ENCODE measurements at places on chromosomes 2 and 18. TPM values are rescaled to one million over a fixed set of nuclear protein-coding genes. Genes with fewer than 3 reads are reported as not detected.

DNA sequence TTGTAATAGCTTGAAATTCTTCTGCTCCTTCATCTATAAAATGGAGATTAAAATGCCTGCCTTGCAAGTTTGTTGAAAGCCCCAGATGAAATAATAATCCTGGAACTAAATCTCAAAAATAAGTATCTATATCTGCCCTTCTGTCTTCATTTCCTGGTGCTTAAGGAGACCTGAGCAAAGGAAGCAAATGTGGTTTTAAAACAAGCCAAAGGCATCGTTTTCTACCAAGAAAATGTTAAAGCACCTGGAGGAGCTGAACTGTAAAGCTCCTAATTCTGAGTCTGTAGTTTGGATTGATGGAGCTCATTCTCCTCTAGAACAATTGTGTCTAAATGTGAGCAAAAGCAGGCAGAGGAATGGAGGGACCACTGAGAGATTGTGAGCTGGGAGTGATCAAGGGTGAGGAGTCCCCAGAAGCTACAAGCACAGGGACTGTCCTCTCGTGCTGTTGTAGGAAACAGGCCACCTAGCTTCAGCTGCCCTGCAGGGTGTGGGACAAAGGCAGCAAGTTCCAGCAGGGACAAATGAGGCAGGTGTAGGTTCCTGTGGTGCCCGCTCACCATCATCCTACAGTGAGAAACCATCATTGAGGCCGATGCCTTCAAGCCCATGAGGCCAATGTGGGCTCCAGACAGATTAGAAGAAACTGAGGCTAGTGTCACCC lies 420.7 kb upstream of the TRIB2 start:
- DNase-seq = no peak

GRCh38 chr2:13578547-13578946 lies 861.8 kb downstream of the TRIB2 start:
- no peak for DNase-seq

DNA sequence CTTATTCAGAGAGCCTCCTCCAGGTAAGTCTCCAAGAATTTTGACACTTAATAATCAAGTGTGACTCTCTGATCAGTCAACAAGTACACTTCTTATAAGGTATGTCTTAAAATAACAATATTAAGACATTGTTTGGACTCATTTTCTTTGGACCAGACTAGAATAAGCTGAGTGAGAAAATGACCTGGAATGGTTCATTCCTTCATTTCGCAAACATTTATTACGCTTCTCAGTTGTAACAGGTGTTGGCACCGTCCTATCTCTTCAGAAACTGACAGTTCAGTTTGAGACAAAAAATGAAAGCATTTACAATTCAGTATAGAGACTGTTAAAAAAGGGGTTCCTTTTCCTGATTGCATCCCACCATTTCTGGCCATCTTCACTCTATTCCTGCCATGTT lies 46.6 kb downstream of the TSPYL6 start:
- no peak for DNase-seq

- no peak for DNase-seq
These were observed 142.0 kb downstream of the ACTR3 start for GRCh38 chr2:114031605-114032505.

DNA sequence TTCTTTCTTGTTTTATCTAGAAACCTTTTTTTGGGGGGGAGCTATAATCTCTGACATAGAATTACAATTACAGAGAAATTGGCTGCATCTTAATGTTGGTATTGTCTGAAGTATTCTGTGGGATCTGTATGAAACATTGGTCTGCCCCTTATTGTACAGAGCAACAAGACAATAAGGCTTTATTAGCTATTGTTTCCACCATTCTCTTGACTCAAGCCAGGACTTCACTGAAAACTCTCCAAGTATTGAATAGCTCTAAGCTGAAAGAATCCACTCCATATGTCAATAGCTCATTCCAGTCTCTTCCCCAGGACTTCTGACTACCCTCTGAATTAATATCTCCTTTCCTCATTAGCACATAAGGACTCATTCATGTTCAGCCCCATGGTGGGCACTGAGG lies 77.8 kb downstream of the RHBDD1 start:
- no peak for DNase-seq

DNA sequence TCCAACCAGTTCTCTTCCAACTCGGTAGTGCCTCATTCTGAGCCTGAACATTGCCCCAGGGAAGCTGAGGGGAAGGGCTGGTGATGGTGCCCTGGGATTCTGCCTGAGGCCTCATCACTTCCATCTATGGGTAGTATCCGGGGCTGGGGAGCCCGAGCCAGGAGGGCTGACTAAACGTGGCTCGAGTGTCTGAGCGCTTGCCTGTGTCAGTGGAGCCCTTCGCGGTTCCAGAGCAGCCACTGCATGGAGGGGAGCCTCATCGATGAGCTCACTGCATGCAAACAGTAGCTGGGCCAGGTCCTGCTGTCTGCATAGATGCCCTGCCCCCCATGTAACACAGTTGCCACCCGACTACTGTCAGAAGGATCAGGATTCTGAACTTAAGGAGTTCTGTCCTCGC lies 129.3 kb downstream of the GLI2 start:
- no peak for DNase-seq

GRCh38 chr18:48617844-48618497 lies 79.1 kb downstream of the CTIF start:
- DNase-seq = no peak

- DNase-seq = no peak
These were observed 184.0 kb downstream of the FIGN start for GRCh38 chr2:163551616-163552373.

DNA sequence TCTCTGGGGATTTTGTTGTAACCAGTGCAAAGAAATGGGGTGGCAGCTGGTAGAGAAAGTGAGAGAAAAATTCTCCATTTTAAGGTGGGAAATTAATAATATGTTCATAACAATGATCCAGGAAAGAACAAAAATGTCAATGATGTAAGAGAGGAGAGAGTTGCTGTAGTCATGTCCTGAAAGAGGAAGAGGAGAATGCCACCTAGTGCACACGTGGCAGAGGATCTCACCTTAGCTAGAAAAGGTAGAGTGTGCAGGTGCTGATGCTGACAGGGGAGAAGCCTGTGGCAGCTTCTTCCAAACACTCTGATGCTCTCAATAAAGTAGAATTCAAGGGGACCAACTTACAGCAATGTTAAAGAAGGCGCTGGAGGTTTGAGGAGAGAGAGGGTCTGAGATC lies 282.9 kb upstream of the PKDCC start:
- no peak for DNase-seq

DNA sequence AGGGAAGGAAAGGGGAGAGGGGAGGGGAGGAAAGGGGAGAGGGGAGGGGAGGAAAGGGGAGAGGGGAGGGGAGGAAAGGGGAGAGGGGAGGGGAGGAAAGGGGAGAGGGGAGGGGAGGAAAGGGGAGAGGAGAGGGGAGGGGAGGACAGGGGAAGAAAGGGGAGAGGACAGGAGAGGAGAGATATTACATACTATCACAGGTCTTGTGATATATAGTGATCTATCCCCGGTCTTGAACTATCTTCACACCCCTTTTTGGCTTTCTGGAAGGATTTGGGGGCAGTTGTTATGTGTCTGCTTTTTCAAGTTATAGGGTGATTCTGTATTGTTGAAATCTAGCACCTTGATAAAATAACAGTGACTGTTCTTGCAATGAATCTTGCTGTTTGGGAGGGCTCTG lies 92.1 kb upstream of the ID2 start:
- DNase-seq = no peak

- no peak for DNase-seq
These were observed 169.1 kb downstream of the TMEFF2 start for GRCh38 chr2:192025637-192026036.

DNA sequence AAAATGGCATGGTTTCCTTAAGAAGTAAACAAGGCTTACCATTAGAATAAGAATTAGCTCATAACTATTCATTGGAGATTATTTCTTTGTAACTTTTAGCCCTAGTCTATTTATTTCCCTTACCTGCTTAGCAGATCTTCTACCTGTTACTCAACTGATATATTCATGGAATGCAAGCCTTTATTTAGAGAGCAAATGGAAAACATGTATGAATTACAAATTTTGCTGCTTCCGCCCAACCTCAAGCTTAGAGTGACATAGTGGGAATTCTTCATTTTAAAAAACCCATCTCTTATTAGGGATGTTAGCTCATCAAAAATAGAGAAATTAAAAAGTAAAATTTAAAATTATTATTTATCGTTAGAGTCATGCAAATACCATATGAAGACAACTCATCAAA lies 110.9 kb downstream of the STRN start:
- no peak for DNase-seq

DNA sequence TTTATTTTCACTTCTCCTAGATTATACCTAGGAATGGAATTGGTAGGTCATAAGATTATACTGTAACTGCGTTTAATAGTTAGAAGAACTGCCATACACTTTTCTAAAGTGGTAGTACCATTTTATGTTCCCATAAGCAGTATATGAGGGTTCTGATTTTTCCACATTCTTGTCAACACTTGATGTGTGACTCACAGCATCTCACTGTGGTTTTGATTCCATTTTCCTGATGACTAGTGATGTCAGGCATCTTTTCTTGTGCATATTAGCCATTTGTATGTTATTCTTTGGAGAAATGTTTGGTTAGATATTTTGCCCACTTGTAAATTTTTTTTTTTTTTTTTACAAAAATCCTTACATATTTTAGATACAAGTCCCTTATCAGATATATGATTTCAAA lies 2.3 kb downstream of the DCAF17 start:
- no peak for DNase-seq

GRCh38 chr2:72289283-72289682 lies 141.6 kb upstream of the CYP26B1 start:
- no peak for DNase-seq

DNA sequence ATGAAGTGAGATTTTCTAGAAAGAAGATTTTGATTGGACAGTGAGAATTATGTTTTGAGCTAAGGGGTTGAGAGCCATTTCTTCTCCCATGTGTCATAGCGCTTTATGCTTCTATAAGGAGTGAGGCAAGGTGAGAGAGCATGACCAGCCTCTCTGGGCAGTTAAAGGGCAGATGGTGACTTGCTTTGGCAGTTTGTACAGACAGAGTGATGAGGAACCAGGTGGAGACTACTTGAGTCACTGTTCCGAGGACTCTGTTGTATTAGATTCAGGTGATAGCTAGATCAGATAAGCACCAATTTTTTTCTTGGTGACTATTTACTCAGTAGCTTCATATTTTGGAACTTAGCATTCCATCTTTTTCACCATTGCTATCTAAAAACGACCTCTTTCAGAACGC lies 4.5 kb downstream of the CRIM1 start:
- no peak for DNase-seq

- DNase-seq = no peak
These were observed 17.7 kb upstream of the ATP6V1B1 start for GRCh38 chr2:70918016-70918415.

GRCh38 chr2:184554736-184555135 lies 43.6 kb upstream of the ZNF804A start:
- DNase-seq = no peak

DNA sequence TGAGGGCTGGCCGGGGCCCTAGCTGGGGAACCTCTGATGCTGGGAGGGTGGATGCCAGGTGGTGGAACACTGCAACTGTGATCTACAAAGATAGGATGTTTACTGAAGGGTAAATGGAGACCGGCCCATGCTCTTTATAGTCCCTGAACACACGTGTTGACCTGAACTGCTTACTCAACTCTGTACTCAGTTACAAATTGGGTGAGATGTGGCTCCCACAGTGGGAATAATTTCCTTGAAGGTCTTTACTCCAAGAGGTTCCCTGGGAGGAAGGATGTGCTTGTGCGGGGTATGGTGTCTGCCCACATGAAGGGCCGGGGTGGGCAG lies 254.1 kb downstream of the PRKCE start:
- no peak for DNase-seq

GRCh38 chr2:229543176-229543873 lies 171.0 kb downstream of the DNER start:
- DNase-seq = no peak

- DNase-seq = no peak
These were observed 356.4 kb downstream of the ADCYAP1 start for GRCh38 chr18:1261054-1261453.

DNA sequence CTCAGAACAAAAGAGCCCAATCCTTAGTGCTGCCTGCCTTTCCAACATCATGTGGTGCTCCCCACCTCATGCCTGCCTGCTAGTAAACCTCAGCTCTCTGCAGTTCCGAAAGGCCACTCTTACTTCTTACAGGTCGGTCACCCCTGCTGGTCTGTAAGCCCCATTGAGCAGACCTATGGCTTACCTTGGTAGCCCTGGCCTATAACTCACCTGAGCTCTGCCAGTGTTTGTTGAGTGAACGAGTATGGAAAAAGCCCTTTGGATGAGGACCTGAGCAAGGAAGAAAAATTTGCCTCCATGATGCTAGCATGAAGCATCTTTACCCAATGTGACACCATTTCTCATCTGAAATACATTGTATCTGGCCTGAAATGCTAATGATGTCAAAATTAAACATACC lies 83.3 kb downstream of the LIPG start:
- DNase-seq = no peak

GRCh38 chr2:2768476-2768875 lies 437.4 kb upstream of the MYT1L start:
- no peak for DNase-seq

DNA sequence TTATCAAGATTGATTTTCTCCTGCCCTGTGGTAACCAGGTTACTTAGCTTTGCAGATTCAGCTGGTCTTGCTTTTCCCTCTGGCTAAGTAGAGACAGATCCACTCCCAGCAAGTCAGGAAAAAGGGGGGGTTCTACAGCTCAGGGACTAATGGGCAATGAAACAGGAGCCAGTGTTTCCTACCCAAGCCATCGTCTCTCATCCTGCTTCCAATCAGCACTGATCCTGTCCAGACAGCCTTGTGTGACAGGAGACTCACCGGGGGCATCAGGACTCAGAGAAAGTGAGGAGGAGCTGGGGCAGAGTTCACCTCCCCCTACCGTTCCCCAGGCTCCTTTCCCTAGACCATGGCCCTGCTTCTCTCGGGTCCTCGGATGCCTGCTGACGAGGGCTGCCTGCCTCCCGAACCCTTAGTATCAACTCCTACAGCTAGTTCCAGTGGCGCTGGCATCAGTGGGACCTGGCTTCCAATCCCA lies 307.6 kb downstream of the ALK start:
- DNase-seq = no peak

DNA sequence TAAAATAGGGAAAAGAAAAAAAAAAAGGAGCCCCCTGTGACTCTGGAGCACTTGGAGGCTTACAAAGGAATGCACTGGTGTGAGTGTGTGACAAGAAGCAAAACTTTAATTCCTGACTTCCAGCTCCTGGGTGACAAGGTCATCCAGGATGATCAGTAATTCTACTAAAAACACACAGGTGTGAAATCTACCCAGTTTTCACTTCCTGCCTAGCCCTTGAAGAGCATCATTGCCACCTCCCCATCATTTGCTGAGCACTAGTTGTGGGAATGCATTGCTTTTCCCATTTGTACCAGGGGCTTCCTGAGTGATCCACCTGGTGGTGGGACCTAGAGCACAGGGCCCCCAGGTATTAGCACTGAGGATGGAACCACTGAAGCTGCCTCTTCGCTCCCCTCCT lies 139.7 kb upstream of the RIOK3 start:
- no peak for DNase-seq

GRCh38 chr18:67199993-67200617 lies 316.4 kb downstream of the DSEL start:
- no peak for DNase-seq

Gene OR6B2
- total RNA-seq = not detected

Gene CNRIP1
- 16.8 TPM for total RNA-seq

Gene SCG2
- 0.41 TPM for total RNA-seq

Gene HRH4
- total RNA-seq = not detected

Gene CNDP1
- total RNA-seq = not detected

Gene HOXD3
- total RNA-seq = 0.73 TPM

Gene GALNT13
- total RNA-seq = 1.9 TPM

Gene CENPA
- total RNA-seq = 0.38 TPM

Gene SLC5A7
- 0.08 TPM for total RNA-seq

Gene CASP8
- total RNA-seq = 7.4 TPM

Gene ECEL1
- 0.47 TPM for total RNA-seq

Gene EML6
- total RNA-seq = 0.62 TPM

Gene LYPD6B
- not detected for total RNA-seq

Gene COLEC12
- 14.2 TPM for total RNA-seq

Gene TCF23
- total RNA-seq = not detected
